ENCODE measurements at places on chromosomes 5 and 9. TPM values are rescaled to one million over a fixed set of nuclear protein-coding genes. Genes with fewer than 3 reads are reported as not detected.

- DNase-seq = no peak
- H3K27me3 ChIP-seq = no peaks in the 10 kb centered on the region
- H3K4me3 ChIP-seq = no peak overlapping the region
Observed at GRCh38 chr5:74116984-74117383, 491.0 kb downstream of the ARHGEF28 start.

GRCh38 chr5:161190086-161190485 is 338.1 kb upstream of the ATP10B start:
- H3K27me3 ChIP-seq = no peaks in the 10 kb centered on the region
- H3K27ac ChIP-seq = no peak overlapping the region
- no peak for DNase-seq

DNA sequence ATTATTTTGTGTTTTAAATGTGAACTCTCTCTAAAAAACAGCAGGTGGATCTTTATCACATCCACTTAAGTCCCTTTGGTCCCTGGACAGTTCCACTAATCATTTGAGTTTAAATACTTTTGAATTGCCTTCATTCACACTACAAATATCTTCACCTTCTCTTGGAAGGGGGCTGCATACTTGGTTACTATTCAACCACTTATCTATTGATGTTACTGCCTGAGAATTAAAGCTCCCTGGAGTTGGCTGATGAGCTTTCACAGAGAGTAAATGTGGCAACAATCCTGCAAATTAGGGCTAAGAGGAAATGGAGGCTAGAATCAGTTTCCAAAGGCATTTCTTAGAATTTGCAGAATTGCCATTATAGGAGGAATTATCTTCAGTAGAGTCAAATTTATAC is 180.4 kb downstream of the ST8SIA4 start:
- H3K4me1 ChIP-seq = no peaks in the 10 kb centered on the region
- DNase-seq = no peak
- H3K27ac ChIP-seq = no peak overlapping the region
- no peaks in the 10 kb centered on the region for H3K36me3 ChIP-seq
- no peak overlapping the region for H3K4me3 ChIP-seq
- H3K27me3 ChIP-seq = no peaks in the 10 kb centered on the region

DNA sequence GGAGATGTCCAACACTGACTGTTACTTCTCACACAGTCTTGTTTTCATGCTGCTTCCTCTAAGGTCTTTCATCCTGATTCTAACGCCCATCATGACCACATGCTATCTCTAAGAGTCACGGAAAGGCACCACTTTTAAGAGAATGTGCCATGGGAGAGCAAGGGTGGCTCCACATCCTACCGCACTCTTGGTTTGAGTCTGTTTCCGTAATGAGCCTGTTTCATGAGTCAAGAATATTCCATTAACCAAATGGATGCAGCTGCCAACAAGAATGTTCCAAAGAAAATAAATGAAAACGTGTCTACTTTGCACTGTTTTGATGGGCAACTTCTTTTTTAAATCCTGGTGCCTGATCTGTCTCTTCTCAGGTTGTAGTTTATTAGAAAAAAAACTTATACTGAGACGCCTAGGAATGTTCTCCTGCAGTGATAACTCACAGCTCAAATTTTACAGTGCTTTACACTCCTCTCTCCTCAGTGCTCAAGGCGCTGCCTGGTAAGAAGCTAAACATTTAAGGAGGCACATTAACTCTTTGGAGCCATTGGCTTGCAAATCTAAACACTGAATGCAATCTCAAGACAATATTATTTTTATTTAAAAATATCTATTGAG is 124.3 kb downstream of the FGF1 start:
- peaks cover 13% of the 10 kb centered on the region for H3K4me1 ChIP-seq
- no peaks in the 10 kb centered on the region for H3K27me3 ChIP-seq
- peak overlapping the region; percentile 13 for H3K27ac ChIP-seq
- peak; percentile 74 for DNase-seq
- H3K4me3 ChIP-seq = no peak overlapping the region

- no peaks in the 10 kb centered on the region for H3K27me3 ChIP-seq
- H3K27ac ChIP-seq = no peak overlapping the region
Observed at GRCh38 chr9:84481636-84482218, 141.2 kb upstream of the SLC28A3 start.

- peaks cover 21% of the 10 kb centered on the region for H3K4me1 ChIP-seq
- H3K27me3 ChIP-seq = no peaks in the 10 kb centered on the region
- no peak overlapping the region for H3K4me3 ChIP-seq
- no peak for DNase-seq
- peak overlapping the region; percentile 58 for H3K27ac ChIP-seq
- H3K36me3 ChIP-seq = no peaks in the 10 kb centered on the region
Observed at GRCh38 chr5:74064225-74064624, 438.2 kb downstream of the ARHGEF28 start.

DNA sequence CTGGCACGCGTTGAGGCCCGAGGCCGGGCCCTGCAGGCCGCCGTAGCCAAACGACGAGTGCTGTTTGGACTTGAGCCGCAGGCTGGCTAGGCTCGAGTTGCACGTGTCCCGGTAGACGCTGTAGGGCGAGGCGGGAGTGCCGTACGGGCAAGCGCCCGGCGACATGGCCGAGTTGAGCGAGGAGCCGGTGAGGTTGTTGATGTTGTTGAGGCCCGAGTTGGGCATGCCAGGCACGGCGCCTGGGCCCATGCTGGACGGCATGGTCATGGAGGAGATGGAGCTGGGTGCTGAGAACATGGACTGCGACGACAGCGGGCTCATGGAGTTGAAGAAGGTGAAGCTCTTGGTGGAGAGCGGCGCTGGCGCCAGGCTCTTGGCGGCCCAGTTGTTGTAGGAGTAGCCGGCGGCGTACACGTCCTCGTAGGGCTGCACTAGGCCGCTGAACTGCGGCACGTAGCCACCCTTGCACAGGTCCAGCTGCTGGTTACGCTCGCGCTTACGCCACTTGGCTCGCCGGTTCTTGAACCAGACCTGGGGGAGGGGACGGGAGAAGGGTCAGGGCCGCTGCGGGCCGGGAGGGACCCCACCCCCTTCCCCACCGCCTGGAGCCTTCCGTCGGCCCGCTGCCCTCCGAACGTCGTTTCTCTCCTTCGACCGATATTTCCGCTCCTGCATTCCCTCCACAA is 5.1 kb downstream of the PITX1 start:
- no peak overlapping the region for H3K27ac ChIP-seq
- DNase-seq = no peak
- H3K36me3 ChIP-seq = no peaks in the 10 kb centered on the region
- no peak overlapping the region for H3K4me3 ChIP-seq
- H3K27me3 ChIP-seq = peaks cover 78% of the 10 kb centered on the region

GRCh38 chr9:131682261-131682660 is 57.6 kb downstream of the RAPGEF1 start:
- no peaks in the 10 kb centered on the region for H3K27me3 ChIP-seq
- H3K36me3 ChIP-seq = no peaks in the 10 kb centered on the region
- no peak overlapping the region for H3K4me3 ChIP-seq
- peaks cover 27% of the 10 kb centered on the region for H3K4me1 ChIP-seq

GRCh38 chr5:62134811-62135210 is 171.2 kb upstream of the KIF2A start:
- no peak overlapping the region for H3K27ac ChIP-seq
- H3K27me3 ChIP-seq = no peaks in the 10 kb centered on the region
- no peaks in the 10 kb centered on the region for H3K36me3 ChIP-seq
- no peak for DNase-seq
- H3K4me3 ChIP-seq = no peak overlapping the region

Gene TAF1L
- 0.02 TPM for total RNA-seq
